ENCODE measurements at places on chromosomes 12 and 14.
A peak's percentile ranks its signal among the peaks of the same experiment; 100 is the strongest.

GRCh38 chr12:122874081-122874480, 21.8 kb downstream of the VPS37B start:
- peak; percentile 36 for DNase-seq

GRCh38 chr14:100893760-100894159, 9.8 kb downstream of the RTL1 start:
- DNase-seq: no peak

DNA sequence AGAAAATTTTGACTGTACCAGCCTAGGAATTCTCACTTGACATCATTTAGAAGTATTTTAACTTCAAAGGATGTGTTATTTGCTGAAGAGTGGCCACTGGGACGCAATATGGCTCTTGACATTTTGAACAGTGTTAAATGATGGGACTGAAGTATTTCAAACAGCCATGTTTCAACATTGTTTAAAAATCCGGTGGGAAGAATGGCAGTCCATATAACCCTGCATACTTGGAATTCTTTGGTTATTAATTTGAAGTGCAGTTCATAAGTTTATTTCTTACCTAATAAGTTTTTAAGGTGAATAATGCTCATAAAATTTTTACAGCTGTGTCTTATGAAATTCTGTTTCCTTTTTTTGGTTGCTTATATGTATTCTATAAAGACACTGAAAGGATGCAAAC, 8.3 kb downstream of the TMTC2 start:
- DNase-seq: no peak

DNA sequence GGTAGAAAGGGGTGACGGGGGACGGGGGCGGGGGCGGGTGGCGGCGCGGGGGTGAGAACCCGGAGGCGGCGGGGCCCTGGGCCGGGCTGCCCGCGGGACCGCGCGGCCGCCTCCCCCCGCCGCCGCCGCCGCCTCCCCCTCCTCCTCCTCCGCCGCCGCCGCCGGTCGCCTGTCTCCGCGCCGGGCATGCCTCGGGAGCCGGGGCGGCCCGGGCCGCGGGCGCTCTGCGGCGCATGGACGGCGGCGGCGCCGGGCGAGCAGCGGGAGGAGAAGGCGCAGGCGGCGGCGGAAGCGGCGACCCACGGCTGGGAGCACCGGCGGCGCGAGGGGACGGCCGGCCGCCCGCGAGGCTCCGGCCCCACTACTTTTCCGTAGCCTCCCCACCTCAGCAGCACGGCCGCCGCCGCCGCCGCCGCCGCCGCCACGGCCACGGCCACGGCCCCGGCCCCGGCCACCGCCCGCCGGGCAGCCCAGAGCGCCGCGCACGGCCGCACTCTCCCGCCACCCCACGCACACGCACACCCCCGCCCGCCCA, at the start of gene NPAS3:
Gene NPAS3 (plus strand): TSS at position 161 of the 535 bp plus-strand sequence.
- no peak for DNase-seq

GRCh38 chr14:71372411-71372838, 465.2 kb downstream of the PCNX1 start:
- DNase-seq: no peak

DNA sequence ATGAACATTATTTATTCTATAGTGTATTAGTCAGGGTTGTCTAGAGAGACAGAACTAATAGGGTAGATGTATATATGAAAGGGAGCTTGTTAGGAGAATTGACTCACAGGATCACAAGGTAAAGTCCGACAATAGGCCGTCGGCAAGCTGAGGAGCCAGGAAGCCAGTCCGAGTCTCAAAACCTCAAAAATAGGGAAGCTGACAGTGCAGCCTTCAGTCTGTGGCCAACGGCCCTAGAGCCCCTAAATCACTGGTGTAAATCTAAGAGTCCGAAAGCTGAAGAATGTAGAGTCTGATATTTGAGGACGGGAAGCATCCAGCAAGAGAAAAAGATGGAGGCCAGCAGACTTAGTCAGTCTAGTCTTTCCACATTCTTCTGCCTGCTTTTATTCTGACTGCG, 912.2 kb downstream of the FLRT2 start:
- no peak for DNase-seq

DNA sequence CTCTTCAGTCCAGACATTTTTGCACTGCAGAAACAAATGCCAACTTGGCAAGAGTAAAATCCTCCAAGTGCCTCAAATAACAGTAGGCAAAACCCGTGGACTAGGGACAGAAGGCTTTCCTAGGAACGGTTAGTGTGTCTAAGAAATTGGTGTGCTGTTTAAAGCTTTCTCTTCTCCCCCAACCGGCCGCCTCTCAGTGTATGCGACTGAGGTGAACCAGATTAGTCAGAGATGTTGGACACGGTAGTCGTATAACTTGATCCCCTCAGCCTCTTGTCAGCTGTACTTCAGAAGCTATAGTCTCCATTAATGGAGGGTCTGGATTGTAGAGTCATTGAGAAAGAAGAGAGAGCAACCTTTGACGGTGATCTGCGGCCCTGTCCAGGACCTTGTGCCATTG, 21.7 kb downstream of the PPFIBP1 start:
- DNase-seq: no peak

- no peak for DNase-seq
Observed at GRCh38 chr12:77013091-77013490, 52.3 kb downstream of the E2F7 start.

GRCh38 chr12:117472983-117473382, 111.6 kb upstream of the NOS1 start:
- no peak for DNase-seq

DNA sequence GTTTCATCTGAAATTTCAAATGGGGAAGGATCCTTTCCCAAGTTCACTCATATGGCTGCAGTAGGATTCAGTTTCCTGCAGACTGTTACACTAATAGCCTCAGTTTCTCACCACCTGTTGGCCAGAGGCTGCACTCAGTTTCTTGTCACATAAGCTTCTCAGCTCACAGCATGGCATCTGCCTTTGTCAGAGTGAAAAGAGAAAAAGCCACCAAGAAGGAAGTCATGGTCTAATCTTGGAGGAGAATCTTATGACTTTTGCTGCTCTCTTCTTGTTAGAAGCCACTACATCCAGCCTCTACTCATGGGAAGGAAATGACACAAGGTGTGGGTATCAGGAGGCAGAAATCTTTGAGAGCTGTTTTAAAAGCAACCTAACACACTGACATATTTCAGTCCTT, 39.4 kb upstream of the BTG1 start:
- DNase-seq: no peak

- DNase-seq: peak; percentile 79
Observed at GRCh38 chr14:100065111-100065871, at the start of gene EVL. EVL (plus strand) TSS chr14:100065422; CDS start chr14:100065501, 79 bp downstream.

GRCh38 chr12:47088021-47088944, 8.5 kb upstream of the AMIGO2 start:
- DNase-seq: no peak

GRCh38 chr12:6927379-6928021, at the start of gene ATN1:
ATN1 (plus strand) TSS chr12:6927959; CDS start chr12:6934002, 6,043 bp downstream.
- DNase-seq: no peak

- no peak for DNase-seq
Observed at GRCh38 chr12:62760779-62761178, 174.2 kb downstream of the PPM1H start.

GRCh38 chr14:73365727-73366126, 92.6 kb downstream of the NUMB start:
- DNase-seq: no peak

Data from activated T-cell treated with anti-CD3 and anti-CD28 coated beads for 4 hours (primary cell).